ENCODE measurements at places on chromosomes 5 and 9.

DNA sequence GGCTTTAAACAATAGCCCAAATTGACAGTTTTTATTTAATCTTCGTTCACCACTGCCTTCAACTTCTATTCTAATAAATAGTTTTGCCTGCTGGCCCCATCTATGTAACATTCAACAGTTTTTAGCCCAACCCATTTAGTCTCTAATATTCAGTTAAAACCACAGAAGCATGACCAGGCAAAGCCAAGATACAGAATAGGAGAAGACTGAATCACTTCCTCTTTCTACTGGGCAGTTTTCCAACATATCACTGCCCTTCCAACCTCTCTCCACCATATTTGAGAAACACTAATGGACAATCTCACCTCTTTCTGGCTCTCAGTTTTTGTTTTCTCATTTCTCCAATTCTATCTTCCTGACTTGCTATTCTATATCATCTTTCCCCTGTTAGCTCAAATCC lies 352.9 kb downstream of the DNAH5 start:
- DNase-seq: no peak

GRCh38 chr9:137671721-137672120 lies 52.9 kb downstream of the EHMT1 start:
- DNase-seq: no peak

GRCh38 chr9:112065806-112066606 lies 109.1 kb downstream of the SUSD1 start:
- DNase-seq: no peak

DNA sequence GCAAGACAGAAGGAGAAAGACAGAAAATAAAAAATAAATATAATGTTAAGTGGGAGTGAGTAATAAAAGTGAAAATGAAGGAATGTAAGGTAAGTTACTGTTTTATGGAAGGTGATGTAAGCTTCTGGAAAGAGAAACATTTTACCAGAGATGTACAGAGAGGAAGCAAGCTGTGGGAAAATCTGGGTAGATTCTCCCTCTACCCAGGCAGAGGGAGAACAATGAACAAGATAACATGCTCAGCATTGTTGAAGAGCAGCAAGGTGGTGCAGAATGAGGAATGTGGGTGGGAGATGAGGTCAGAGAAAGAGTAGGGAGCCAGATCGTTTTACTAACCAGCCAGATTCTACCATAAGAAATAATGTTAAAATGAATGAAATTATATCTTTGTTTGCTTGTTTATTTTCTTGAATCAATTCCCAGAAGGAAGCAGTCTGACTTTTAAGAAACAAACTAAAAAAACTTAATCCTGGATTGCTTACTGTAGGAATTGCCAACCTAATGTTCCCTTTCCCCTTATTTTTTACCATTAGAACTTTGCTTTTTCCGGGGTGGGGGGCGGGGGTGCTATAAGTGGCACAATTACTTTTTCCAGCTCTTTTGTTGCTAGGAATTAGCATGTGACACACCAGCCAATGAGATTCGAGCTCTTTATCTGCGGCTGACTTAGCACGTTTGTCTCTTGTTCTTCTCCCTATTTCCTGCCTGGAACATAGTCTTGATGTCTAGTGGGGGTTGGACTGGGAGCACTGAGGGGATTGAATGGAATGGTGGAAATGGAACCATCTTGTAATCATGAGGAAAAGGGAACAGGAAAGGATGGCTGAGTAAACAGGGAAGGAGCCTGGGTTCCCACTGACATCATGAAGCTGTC lies 356.7 kb downstream of the TMEM167A start:
- DNase-seq: no peak

- DNase-seq: no peak
These were observed 90.1 kb downstream of the DRD1 start for GRCh38 chr5:175353926-175354325.

DNA sequence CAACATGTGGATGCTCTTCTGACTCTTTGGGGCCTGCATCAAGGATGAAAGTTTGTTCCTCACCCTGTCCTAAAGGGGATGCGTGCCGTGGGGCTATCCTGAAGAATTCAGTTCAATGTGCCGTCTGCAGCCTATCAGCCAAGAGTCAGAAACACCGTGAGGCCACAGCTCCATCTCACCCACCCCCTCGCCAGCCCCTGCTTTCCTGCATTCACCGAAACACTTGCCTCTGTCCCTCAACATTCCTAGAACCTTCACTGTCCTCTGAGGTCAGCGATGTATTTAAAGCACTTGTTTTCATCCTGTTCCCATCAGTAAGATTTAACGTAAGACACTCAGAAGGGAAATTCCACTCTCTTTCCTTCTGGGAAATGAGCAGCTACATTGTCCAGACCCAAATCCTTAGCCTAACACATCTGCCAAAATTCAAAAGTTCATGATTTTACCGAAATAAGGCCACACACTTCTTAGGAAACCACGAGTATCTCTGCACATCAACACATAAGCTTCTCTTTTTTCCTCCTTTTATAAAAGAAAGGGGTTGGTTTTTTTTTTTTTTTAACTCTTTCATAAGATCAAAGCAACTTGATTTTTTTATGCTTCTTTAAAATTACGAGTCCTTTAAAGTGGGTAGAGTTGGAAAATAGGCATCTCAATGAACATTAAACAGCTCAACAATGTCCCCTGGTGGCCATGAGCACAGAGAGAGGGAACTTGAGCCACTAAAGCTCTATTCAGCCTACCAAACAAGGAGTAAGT lies 100.7 kb downstream of the SUSD1 start:
- peak; percentile 83 for DNase-seq

GRCh38 chr5:167643631-167644280 lies 647.7 kb upstream of the WWC1 start:
- DNase-seq: no peak

DNA sequence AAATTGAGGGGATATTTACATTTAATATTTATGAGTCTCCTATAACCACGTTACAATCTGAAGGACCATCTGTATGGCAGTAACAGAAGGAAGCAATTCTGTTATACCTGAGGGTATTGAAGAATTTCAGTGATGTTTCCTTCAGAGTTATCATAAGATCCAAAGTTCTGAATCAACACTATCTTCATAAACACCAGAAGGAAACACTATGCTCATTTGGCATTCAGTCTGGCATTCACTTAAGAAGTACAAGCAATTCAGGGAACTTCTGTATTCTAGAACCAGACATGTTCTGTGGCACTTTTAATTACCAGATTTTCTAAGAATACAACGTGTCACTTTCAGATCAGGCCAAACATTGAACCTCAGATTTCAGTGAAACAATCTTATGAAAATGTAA lies 9.6 kb downstream of the DAB2 start:
- no peak for DNase-seq

- DNase-seq: no peak
These were observed 459.7 kb downstream of the EBF1 start for GRCh38 chr5:158639881-158640592.

DNA sequence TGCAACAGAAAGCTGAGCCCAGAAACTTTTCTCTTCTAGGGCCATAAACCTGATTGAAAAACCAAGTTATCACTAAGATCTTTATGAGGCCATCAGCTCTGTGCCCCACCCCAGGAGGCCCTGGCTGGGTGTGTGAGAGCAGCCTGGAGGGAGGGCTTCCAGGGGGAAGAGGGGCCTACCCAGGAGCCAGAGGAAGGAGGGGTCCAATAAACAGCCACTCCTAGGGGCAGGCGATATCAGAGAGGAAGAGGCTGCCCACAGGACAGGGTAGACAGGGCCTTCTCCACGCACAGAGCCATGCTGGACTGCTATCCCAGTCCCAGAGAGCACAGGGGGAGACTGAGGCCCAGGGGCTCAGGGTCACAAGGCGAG lies 4.5 kb upstream of the CDX1 start:
- DNase-seq: no peak

GRCh38 chr9:136171009-136171800 lies 33.7 kb downstream of the LHX3 start:
- DNase-seq: no peak

DNA sequence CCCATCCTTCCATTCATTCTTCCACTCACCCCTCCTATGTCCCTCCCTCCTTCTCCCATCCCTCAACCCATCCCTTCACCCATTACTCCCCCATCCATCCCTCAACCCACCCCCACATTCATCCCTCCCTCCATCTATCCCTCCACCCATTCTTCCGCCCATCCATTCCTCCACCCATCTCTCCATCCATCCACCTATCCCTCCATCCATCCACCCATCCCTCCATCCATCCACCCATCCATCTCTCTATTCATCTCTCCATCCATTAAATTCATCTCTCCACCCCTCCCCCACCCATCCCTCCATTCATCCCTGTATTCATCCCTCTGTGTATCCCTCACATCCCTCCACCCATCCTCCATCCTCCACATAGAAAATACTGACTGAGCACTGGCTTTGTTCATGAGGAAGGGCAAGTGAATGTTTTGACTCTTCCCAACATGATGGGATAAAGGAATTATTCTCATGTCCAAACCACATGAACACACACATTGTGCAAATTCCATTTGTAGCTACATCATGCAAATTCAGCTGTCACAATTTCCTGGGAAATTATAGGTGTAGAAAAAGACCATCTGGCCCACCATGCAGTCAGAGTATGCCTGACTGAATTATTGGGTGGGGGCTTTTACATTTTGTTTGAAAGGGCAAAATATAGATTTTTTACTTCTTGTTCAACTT lies 6.9 kb upstream of the VAV2 start:
- DNase-seq: no peak

DNA sequence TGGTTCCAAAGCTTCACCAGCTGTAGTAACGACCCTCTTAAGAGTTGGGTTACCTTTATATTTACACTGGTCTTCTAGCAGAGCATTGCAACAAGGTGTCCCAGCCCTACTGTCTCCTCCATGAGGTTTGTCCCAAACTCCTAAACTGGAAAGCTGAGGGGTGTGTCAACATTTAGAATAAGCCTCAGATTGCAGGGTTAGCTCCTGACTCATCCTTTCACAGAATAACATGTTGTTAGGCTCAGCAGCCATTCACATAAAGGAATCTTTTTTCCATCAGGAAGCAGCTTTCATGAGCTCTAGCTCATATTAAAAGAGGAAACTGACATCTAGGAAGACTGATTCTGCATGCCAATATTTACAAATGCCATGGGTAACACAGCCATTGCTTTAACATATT lies 238.7 kb downstream of the EFNA5 start:
- DNase-seq: no peak

GRCh38 chr5:171899792-171900191 lies 106.6 kb downstream of the FBXW11 start:
- DNase-seq: no peak

DNA sequence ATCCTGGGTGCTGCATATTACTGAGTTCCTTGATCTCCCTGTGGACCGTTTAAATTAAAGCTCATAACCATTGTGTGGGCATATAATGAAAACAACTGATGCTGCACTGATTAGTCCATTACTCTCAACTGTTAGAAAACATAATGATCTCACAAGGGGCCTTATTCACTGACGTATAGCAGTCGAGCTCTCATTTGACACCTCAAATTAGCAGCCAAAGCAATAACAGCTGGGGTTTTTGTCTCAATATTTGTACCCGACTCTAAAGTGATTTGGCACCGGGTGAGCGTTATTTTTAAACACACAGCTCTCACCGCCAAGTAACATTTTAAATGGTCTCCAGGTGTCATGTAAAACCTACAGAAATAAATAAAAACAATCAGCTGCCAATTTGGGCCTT lies 252.2 kb upstream of the PANK3 start:
- no peak for DNase-seq

DNA sequence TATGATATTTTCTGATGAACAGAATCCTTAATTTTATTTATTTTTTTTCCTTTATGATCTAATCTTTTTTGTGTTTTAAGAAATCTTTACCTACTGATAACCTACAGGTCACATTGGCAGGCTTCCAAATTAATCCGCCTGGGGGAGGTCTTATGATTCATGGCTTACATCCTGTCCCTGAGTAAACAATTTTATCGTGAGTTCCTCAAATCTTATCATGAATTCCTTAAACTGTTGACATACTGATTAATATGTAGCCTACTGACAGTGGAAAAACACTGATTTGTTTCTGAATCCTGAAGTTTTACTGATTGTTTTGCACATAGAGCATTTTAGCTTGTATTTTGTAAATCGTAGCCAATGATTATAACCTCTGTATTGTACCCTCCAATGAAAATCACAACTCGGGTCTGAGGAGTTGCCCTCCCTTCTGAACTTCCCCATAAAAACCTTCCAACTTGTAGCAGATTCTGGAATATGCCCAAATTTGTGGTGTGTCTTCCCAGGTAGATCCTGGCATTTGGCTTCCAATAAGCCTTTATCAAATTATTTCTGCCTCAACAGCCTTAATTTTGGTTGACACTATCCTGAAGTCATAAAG lies 105.6 kb downstream of the VCAN start:
- DNase-seq: no peak

GRCh38 chr5:55638455-55638854 lies 73.7 kb downstream of the SLC38A9 start:
- DNase-seq: no peak

GRCh38 chr5:72648480-72648879 lies 141.3 kb upstream of the ZNF366 start:
- no peak for DNase-seq

GRCh38 chr9:112403614-112404201 lies 23.8 kb downstream of the HSDL2 start:
- no peak for DNase-seq

GRCh38 chr5:143826951-143827444 lies 15.0 kb downstream of the HMHB1 start:
- no peak for DNase-seq

GRCh38 chr5:119873611-119874010 lies 244.3 kb downstream of the FAM170A start:
- DNase-seq: no peak

DNA sequence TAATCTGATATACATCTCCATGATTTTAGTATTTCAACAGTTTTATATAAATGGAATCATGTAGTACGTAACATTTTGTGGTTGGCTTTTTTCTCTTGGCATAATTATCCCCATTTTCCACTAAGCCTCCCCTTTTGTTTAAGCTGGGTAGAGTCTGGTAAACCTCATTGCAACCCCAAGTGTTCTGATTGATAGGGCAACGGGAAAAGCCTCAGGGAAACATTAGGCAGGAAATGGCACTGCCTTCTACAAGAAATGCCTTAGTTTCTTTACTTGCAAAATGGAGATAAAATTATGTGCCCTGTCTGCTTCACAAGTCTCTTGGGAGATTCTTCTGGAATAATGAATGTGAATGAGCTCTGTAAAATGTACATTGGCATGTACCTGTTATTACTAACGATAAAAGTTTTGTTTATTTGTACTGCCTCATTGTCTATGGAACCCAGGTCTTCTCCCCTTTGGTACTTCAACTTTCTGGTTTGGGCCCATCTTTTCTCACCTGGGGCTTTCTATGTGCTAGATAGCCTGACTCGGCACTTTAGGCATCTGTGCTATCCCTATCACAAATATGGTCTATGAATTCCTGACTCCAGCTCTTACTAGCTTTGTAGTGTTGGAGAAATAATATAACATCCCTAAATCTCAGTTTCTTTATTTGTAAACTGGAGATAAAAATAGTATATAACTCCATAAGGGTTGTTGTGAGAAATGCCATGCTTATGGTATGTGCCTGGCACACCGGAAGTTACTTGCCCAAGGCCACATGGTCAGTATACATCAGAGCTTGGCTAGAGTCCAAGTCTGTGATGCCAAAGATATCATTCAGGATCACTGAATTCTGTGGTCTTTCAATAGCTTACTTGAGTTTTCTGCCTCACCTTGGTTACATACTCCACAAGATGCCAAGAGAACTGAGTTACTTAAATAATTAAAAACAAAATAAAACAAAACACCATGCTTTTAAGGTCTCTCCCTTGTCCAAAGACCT lies 48.2 kb upstream of the ZNF169 start:
- peak; percentile 34 for DNase-seq

GRCh38 chr5:71910741-71911140 lies 191.7 kb downstream of the CARTPT start:
- no peak for DNase-seq

Data from Karpas-422 (cell line).